ENCODE measurements at places on chromosomes 3 and 15.

DNA sequence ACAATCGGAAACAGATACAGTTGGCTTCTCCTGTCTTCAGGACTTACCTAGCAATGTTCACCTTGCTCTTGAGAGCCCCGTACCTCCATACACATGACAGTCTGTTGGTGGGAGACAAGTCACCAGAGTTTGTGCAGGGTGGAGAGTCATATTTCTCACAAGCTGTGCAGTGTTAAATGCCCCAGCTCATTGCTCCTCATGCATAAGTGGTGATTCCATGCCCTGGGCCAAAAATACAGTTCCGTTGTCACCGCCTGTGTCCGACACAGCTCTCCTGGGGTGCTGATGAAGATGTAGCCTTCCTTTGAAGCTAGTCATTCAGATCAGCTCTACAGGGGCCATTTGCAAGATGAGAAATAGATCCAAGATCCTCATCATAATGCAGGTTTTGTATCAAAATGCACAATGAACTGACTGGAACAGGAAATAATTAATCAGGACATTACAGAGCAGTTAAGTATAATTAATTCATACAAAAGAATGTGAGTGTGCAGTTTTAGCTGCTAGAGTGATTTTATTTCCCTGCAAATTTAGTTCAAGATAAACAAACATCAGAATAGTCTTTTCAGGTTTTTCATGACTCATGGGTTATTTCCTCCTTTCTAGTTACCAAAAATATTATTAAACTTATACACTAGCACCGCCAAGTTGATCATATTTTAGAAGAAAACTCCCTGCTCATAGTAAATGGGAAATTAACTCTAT lies 66.5 kb downstream of the CD47 start:
- no peak for DNase-seq

DNA sequence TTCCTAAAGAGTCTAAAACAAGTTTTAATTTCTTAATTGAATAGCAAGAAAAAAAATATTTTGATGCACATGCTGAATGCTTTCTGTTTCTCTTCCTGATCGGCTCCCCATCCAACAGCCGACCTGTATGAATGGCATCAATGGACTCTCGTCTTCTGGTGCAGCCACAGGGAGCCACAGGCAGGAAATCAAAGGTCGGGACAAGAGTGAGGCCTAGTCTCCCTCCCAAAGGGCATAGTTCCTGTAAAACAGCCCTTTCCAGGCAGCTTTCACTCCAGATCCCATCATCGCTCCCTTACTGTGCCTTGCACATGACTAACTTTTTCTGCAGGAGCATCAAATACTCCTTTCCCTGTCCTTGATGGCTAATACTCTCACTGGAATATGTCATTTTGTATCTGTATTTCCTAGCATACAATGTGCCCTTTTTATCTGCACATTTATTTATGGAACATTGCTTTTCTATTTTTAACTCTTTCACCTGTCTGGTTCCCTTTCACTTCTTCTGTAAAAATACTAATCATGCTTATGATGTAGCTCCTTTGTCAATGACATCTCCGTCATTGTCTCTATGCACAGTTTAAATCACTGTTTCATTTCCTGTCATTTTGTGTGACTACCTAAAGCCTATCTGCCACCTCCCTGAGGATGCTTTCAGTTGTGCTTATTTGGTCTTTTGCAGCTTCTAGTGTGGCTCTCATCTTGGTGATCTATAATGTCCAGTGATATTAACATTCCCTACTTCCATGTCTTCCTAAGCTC lies 326.2 kb downstream of the CTNNB1 start:
- DNase-seq = no peak

DNA sequence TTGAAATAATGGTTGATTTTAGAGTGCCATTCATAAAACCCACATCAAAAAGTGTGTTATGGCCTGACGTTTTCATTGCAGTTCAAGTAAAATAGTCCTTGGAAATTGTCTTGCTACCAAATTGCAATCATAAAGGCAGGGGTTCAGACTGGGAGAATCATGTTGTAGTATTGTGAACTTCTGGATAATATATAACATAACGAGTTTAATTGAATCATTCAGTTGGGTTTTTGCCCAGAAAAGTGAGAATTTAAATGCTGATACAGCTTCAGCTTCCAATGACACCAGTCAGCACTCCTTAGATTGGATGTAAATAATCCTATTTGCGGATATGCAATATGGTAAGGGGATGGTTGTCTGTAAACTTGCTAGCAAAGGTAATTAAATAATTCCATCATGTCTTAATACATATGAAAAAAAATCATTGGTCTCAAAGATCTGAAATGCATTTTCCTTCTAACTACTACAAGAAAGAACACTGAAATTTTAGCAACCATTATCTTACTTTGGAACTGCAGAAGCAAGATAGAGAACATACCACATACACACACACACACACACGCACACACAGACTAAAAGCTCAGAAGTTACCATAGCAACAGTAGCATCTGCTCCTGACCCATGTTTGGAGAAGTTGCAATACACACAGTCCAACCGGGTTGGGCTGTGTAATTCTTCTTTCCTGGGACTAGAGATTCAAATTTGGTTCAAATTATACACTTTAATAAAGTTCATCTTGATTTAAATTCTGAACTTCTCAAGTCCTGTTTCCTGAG lies 686.2 kb upstream of the NR2F2 start:
- DNase-seq = no peak

- DNase-seq = no peak
Measured at GRCh38 chr3:46829699-46830208, 33.5 kb downstream of the MYL3 start.

Measured in activated CD4-positive, alpha-beta T cell treated with anti-CD3 and anti-CD28 coated beads, Interleukin-2, amount 50 U/mL, for 1 hour (primary cell).